ENCODE measurements at places on chromosomes 12 and 14.

GRCh38 chr12:113439606-113440030 lies 17.4 kb downstream of the SDSL start:
- H3K4me1 ChIP-seq: no peaks in the 10 kb centered on the region
- H3K27me3 ChIP-seq: peaks cover 12% of the 10 kb centered on the region
- no peak overlapping the region for H3K4me3 ChIP-seq
- DNase-seq: no peak
- H3K27ac ChIP-seq: no peak overlapping the region
- H3K36me3 ChIP-seq: no peaks in the 10 kb centered on the region

GRCh38 chr14:63428486-63428885 lies 109.8 kb upstream of the GPHB5 start:
- H3K36me3 ChIP-seq: peaks cover 2% of the 10 kb centered on the region
- no peak for DNase-seq
- H3K4me1 ChIP-seq: peaks cover 22% of the 10 kb centered on the region
- no peaks in the 10 kb centered on the region for H3K27me3 ChIP-seq
- H3K4me3 ChIP-seq: no peak overlapping the region
- no peak overlapping the region for H3K27ac ChIP-seq

DNA sequence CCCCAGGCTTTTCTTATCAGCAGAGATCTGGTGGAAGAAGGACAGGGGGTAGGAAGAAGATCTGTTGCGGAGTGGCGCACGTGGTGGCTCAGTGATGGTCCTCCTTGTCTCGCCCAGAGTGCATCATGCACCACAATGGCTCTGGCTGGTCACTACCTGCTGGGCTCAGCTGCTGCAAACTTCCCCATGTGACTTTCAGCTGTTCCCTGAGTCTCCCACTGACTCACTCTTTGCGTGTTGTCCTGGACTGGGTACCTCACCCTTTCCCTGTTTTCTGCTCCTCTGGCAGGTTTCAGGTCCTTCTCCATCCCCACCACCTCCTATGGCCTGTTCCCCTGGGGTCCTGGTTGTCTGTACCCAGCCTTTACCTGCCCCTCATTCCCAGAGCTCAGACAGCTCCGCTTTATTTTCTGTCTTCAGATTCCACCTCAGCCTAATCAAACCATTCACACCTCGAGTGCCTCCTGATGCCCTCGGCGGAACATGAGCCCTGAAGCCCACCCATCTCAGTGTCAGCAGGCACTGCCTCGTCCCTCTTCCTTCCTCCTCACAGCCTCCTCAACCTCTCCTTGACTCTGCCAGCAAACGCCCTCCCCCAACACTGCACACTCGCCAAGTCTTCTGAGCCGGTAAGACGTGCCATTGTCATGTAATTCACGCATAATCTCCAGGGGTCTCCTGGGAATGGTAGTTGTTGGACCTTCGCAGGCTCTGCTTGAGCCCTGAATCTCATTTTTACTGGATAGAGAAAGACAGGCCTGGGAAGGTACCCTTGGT lies 1.8 kb downstream of the C1R start:
- peaks cover 6% of the 10 kb centered on the region for H3K27me3 ChIP-seq
- no peak overlapping the region for H3K27ac ChIP-seq
- H3K4me1 ChIP-seq: peaks cover 12% of the 10 kb centered on the region
- no peak for DNase-seq
- H3K36me3 ChIP-seq: peaks cover 3% of the 10 kb centered on the region

DNA sequence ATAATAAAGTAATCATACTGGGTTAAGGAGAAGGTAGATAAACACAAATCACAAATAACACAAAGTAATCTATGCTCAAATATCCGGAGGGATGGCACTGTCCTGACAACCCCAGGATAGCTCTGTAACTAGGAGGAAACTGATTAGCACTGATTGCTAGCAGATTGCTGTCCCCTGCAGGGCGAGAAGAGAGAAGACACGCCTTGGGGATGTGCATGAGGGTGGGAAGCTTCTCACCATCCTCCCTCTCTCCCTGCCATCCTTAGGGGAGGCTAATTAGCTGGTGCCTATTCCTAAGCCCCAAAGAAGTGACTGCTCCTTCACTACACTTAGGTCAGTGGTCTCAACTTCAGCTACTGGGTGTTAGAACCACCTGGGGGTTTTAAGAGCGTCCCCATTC lies 27.0 kb upstream of the TMEM260 start:
- H3K4me3 ChIP-seq: no peak overlapping the region
- no peak overlapping the region for H3K27ac ChIP-seq
- H3K27me3 ChIP-seq: peaks cover 53% of the 10 kb centered on the region
- H3K4me1 ChIP-seq: peaks cover 6% of the 10 kb centered on the region
- DNase-seq: no peak

GRCh38 chr14:34356264-34356654 lies 105.8 kb downstream of the SPTSSA start:
- peaks cover 5% of the 10 kb centered on the region for H3K4me1 ChIP-seq
- no peak overlapping the region for H3K27ac ChIP-seq
- DNase-seq: no peak

- H3K27me3 ChIP-seq: no peaks in the 10 kb centered on the region
- no peak for DNase-seq
- no peak overlapping the region for H3K4me3 ChIP-seq
- H3K27ac ChIP-seq: no peak overlapping the region
- H3K36me3 ChIP-seq: no peaks in the 10 kb centered on the region
Observed at GRCh38 chr12:24121911-24122310, 172.4 kb upstream of the SOX5 start.

DNA sequence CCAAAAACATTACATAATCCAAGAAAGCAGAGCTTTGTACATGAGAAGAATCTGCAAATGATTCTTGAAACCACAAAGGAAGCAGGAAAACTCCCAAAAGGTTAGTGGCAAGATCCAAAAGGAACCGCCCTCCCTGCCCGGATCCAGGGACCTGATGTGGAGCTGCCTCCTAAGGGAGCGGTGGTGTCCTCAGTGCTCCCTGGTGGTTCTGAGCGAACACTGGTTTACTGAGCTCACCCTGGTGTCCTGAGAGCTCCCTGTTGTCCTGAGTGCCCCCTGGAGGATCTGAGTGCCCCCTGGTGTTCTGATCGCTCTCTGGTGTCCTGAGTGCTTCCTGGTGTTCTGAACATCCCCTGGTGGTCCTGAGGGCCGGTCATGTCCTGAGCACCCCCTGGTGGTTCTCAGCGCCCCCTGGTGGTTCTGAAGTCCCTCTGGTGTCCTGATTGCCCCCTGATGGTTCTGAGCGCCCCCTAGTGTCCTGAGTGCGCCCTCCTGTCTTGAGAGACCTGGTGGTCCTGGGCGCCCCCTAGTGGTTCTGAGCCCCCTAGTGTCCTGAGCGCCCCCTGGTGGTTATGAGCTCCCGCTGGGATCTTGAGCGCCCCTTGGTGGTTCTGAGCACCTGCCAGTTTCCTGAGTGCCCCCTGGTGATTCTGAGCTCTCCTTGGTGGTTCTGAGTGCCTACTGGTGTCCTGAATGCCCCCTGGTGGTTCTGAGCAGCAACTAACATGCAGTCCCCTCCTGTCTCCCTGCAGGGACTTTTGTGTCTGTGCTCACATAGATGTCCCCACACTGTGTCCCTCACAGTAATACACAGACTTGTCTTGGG lies 891.1 kb downstream of the TMEM121 start:
- no peaks in the 10 kb centered on the region for H3K36me3 ChIP-seq
- H3K27me3 ChIP-seq: peaks cover 8% of the 10 kb centered on the region
- H3K4me1 ChIP-seq: peaks cover 10% of the 10 kb centered on the region

DNA sequence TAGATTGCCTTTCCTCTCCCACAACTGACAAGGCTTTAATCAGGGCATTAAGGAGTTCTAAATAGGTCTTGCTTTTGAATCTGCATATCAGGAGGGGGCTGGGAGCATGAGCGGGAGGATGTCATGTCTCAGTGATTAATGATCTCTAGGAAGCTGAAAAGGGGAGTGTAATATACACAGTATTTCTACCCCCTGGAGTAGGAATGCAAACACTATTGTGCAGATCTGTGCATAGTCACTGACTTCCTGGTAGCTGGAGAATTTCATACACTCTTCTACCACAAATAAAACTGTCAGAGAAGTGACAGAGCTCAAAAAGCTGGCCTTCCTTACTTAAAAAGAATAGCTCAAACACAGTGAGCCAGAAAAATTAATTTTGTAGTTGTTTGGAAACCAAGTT lies 65.8 kb downstream of the RIC8B start:
- H3K4me1 ChIP-seq: peaks cover 30% of the 10 kb centered on the region
- no peaks in the 10 kb centered on the region for H3K27me3 ChIP-seq
- DNase-seq: no peak
- no peak overlapping the region for H3K4me3 ChIP-seq

GRCh38 chr12:9779209-9779608 lies 18.5 kb upstream of the CD69 start:
- H3K4me1 ChIP-seq: peaks cover 33% of the 10 kb centered on the region
- H3K27ac ChIP-seq: peak overlapping the region; percentile 32
- H3K4me3 ChIP-seq: no peak overlapping the region
- no peak for DNase-seq

All from T-helper 17 cell (primary cell).